ENCODE measurements at places on chromosomes 5 and 9.
A peak's percentile ranks its signal among the peaks of the same experiment; 100 is the strongest.

DNA sequence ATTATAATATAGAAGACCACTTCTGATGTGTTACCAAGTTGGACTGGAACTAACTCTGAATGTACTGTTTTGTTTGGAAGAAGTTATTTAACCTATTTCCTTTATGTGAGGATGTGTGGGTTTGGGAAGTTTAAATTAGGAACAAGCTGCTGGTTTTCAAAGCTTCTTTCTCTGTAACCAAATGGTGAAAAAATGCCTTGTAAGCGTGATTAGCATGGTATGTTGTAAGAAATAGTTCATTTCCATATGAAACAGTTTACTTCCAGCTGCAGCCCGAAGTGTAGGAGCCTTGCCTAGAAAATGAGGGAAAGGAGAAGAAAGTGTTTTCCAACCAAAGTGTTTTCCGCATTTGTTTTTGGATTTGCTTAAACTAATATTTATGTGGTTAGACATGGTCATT, 36.0 kb downstream of the TTC1 start:
- DNase-seq, result no peak

GRCh38 chr9:108565651-108566378, 290.0 kb downstream of the ACTL7B start:
- DNase-seq, result peak; percentile 84

GRCh38 chr5:180211761-180212035, 2.7 kb upstream of the RASGEF1C start:
- no peak for DNase-seq

DNA sequence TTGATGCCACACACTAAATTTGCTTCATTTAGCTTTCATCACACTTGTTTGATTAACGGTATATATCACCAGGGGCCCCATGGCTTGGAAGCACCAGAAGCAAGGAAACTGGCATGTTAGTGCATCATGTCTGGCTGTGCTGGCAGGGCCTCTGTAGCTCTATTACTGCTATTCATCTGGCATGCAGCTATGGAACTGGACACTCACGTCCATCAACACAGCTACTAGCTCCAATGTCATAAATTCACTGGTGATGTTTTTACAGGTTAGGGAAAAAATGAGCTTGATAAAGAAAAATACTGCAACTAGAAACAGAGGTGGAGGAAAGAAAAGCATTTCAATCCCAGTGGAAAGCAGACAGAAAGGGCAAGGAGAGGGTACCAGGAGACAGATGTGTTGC, 343.2 kb downstream of the DEPDC1B start:
- no peak for DNase-seq

DNA sequence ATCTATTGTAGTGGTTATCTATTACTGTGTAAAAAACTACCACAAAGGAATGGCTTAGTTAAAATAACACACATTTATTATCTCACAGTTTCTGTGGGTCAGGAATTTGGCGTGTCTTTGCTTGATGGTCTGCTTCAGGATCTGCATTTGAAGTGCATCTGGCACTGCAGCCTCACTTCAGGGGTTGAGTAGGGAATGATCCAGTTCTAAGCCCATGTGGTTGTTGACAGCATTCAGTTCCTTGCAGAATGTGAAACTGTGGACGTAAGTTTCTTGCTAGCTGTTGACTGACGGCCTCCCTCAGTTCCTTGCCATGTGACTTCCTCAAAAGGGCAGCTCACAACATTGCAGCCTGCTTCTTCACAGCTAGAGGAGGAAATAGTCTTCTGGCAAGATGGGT, 2.1 kb upstream of the OGN start:
- DNase-seq, result no peak

- DNase-seq, result no peak
Observed at GRCh38 chr9:124590889-124591641, 83.9 kb upstream of the NR5A1 start.

DNA sequence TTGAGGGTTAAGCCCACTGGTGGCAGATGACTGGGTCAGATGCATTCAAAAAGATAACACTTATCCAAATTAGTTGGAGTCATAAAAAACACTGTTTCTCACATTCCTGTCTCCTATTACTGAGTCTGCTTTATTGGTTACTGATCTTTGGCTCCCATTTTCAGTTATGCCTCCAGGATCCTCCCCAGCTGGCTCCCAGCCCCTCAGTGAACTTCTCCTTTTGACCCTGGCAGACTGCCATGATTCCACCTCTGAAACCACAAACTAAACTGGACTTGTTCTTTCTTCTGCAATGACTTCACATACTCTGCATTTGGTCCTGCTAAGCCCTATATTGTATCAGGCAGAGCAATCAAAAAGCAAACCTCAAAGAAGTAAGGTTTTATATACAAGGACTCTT, 860.8 kb upstream of the DMAC1 start:
- peak; percentile 16 for DNase-seq

- DNase-seq, result no peak
Observed at GRCh38 chr5:95919658-95920057, 42.0 kb downstream of the ELL2 start.

DNA sequence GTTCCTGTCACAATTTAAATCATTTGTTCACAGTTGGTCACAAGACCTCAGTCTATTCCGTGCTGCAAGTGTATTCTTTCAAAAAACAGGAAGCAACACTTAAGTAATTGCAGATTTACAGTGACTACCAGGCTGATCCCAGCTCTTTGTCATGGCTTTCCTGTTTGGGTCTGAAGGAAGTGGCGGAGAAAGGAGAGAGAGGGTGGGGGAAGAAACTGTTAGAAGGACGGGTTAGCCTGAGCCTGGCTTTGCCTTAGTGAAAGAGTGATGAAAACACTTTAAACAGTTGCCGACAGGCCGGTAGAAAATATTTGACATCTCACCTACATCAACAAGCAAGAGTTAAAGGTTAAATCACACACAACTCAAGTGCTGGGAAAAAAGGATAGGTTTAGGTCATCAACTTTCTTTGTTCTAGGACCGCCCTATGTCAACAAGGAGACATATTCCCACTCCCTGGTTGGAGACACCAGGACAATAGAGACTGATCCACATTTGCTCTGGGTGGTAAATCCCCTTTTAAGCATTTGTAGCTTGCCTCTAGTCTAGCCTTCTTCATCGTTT, 102.2 kb upstream of the DAB2 start:
- no peak for DNase-seq

DNA sequence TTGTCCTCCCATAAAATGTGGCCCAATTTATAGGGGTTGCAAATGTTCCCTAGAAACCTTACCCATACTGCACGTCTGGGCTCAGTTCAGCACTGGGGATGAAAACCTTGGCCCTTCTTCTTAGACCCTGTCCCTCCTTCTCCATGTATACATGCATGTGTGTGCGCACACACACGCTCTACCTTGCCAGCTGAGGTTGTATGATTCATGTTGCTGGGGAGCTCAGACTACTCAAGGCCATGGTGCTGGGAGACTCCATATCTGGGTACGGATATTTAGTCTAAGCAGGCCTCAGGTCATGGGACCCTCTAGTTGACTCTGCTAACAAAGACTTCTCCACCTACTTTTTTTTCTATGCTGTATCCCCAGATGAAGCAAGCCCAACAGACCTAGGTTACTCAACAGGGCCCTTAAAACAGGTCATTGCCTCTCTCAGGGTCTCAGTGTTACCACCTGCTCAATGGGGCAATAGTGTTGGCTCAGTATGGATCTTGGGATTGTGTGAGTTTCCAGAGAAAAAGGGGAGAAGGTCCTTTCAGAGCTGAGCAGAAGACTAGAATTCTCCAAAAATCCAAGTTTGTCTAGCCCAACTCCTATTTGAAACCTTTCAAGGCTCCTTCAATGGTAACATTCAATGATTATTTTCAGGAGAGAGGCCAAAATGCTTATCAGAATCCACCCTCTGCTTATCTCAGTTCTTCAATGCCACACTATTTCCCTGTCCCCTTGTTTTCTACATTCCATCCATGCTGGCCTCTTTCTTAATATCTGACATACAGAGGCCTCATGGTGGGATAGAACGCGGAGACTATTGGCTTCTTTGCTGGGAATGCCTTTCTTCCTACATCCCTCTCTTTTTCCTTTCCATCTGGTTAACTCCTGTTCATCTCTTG, 123.6 kb upstream of the PITX1 start:
- no peak for DNase-seq

DNA sequence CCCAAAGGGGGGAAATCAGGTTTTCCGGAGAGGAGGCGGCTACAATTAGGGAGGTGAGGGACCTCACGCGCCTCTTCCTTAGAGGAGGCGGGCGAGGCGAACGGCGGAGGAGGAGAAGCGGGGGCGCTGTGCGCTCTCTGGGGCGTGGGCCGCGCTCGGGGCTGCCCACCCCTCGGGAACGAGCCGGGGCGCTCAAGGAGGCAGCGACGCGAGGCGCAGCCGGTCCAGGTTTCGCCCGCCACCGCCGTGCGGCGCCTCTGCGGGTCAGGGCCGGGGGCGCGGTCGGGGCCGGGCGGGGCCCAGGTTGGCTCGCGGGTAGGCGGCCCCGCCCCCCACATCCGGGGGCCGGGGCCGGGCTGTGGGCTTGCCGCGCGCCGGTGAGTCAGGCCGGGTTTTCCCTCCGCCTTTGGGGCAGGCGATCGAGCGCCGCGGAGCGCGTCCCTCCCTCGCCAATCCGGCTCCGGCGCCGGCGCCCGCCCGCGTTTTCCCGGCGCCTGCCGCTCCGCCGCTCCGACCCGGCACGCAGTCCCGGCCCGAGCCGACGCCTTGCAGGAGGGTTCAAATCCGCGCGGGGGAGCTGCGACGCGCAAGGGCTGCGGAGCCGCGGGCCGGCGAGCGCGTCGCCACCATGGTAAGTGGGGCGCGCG, at the start of gene N4BP3:
TSS of gene N4BP3 (plus strand) at position 392 of the 647 bp plus-strand sequence. CDS start 6,052 bp downstream, outside the sequence.
- peak; percentile 37 for DNase-seq

- no peak for DNase-seq
Observed at GRCh38 chr5:157020511-157021222, 38.2 kb downstream of the HAVCR1 start.

- no peak for DNase-seq
Observed at GRCh38 chr5:181211208-181211607, 6.2 kb upstream of the TRIM7 start.

DNA sequence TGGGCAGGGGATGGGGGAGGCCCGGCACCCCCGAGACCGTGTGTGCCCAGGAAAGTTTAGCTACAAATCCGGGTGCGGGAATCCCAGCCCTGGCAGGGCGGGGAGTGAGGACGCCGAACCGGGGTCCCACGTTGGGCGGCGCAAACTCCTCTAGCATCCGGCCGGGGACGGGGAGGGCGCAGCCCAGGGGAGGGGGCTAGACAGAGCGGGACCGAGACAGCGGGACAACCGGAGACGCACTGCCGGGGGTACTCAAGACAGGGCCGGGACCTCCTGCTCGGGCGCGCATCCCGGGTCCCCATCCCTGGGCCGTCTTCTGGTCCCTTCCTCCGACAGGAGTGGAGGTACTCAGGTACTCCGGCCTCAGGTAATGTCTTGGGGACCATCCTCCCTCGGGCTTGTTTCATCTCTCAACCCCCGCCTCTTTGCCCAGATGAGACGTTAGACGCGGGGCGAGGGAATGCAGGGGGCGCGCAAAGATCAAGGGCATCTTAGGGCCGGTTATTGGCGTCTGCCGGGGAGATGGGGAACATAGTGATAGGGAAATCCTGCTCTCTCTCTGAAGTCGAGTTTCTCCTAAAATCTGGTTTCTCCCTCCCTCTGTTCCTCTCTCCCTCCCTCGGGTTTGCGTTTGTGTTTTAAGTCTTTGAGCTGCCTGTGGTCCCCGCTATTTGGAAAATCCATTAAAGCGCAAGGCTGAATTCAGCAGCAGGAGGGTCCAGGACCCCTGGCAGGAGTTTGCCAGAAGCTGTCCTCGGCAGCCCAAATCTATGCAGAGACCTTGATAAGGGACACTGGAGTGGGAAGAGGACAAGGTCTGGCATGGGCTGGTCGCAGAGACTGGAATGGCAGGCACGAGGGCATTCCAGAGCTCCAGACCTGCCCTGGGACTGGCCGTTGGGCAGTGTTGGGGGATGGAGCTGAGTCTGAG, 815 bp downstream of the PDZD2 start:
- no peak for DNase-seq
